NCI-H1092 (cell line): ENCODE measurements at places on chromosomes 4 and X.

GRCh38 chrX:39559229-39559628 is 538.5 kb downstream of the BCOR start:
- no peak for DNase-seq

DNA sequence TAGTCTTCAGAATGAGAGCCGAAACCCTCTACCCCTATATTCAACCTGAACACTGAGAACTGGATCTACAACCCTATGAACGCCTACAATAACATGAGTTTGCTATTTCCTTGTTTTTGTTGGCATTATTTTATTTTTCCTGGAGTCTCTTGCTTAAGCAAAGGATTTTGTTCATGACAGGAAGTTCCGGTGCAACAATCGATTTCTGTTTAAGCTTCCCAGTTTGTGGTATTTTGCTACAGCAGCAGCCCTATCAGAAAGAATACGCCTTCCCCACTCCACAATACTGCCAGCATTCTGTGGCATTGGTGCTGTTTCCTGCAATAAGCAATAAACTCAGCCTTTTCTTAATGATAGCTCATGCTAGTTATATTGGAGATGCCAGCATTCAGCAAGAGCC is 60.9 kb downstream of the NPY5R start:
- no peak for DNase-seq

- DNase-seq: no peak
Observed at GRCh38 chr4:77617203-77617602, 11.6 kb downstream of the CXCL13 start.

DNA sequence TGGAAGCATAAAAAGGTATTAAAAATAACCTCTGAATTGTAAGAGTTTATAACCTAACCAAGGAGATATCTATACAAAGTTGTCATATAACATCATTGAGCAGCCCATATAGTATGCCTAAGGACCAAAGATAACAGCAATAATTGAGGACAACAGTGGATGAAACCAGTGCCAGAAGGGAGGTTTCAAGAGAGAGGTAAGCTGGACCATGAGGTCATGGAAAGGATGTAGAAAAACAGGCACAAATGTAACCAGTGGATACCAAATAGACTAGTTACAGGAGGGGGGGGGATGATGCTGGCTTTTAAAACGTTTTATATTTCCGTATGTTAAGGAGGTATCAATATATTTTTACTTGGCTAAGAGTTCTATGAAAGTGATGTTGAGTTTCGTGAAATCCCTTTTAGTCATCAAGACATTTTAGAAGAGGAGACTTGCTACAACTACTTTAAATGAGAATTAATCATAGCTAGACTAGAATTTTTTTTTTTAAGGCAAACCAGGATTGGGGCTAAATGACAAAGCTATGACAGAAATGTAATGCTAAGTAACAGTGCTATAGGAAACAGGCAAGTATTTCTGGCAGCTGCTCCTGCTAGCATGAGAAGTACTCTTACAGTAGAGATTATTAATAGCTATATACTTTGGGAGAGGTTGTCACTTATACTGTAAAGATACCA is 161.1 kb downstream of the FBXW7 start:
- DNase-seq: no peak

DNA sequence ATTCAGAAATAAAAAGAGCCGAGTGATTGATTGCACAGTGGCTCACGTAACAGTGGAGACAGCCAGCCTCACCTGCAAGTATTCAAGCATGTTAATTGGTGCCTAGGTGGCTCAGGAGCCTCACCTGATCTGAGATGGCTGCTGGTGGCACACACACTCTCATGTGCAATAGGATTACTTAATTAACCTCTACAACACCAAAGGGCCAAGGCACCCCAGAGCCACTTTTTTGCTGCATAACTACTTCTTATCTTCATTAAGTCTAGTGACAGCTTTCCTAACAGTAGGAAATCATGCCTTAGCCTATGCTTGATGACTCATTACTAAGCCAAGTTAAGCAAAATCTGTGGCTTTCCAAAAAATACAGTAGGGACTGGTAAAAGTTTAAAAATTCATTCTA is 117.3 kb upstream of the NOCT start:
- no peak for DNase-seq

GRCh38 chr4:186487726-186488125 is 67.6 kb downstream of the MTNR1A start:
- DNase-seq: no peak

DNA sequence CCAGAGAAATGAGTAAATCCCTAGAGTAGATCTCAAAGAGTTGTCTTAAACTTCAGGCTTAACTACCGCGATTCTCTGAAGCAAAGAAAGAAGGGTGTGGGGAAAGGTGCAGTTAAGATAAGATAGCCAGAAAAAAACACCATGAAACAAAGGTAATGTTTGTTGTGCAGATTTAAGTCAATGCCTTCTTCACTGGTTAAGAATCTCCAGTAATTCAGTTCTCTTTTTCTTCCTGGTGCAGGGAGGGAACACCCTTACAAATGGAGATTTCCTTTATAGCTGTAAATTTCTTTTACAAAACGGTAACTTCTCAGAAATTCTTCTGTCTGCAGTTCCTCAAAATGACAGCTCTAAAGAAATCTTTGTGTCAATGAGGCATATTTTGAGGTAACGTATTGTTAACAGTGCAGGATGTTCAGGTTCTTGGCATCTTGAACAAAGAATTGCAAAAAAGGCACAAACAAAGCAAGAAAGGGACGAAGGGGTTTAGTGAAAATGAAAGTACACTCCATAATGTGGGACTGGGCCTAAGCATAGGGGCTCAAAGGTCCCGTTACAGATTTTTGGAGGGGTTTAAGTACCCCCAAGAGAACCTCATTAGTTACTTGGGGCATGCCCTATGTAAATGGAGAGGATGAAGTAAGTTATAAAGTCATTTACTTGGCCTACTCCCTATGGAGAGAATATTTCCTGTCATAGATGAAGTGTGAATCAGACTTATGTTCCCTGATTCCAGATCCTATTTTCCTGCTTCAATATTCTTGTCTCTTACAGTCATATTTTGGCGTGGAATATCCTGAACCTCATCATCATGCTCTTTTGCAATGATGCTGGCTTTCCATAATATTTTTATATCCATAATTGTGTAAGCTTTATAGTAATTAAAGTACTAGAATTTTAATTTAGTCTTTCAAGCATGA is 492.0 kb downstream of the PCDH11X start:
- no peak for DNase-seq

DNA sequence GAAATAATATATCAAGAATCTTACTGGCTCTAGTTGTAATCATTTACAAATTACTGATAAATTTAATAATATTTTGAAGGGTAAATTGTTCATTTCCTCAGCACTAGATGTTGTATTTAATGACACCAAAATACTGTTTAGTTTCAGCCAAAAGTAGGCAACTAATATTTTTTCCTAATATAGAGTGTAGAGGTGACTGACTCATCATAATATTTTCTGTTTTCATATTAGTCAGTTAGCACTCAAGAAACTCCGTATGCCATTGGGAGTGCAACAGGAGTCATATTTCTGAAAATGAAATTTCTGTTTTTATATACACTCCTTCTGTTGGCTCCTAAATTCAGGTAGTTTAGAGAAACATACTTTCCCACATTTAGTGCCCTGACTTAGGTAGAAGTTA is 36.6 kb upstream of the PTPN13 start:
- DNase-seq: no peak

DNA sequence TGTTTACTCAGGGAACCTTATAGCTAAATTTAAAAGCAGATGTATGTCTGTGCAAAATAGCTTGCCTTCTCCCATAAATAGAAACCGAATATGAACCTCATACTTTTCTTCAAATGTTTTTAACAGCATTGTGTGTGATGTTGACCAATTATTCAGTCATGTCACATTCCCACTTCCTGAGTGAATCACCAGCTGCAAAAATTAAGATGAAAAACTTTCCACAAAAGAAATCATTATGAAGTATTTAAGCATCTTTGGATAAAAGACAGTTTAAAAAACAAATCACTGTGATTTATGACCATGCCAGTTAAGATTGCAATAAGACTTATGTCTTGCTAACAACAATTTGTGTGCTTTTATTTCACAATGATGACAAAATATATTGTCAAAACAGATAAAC is 220.1 kb downstream of the PDGFC start:
- DNase-seq: no peak
